ENCODE measurements at places on chromosomes 3 and 15.

DNA sequence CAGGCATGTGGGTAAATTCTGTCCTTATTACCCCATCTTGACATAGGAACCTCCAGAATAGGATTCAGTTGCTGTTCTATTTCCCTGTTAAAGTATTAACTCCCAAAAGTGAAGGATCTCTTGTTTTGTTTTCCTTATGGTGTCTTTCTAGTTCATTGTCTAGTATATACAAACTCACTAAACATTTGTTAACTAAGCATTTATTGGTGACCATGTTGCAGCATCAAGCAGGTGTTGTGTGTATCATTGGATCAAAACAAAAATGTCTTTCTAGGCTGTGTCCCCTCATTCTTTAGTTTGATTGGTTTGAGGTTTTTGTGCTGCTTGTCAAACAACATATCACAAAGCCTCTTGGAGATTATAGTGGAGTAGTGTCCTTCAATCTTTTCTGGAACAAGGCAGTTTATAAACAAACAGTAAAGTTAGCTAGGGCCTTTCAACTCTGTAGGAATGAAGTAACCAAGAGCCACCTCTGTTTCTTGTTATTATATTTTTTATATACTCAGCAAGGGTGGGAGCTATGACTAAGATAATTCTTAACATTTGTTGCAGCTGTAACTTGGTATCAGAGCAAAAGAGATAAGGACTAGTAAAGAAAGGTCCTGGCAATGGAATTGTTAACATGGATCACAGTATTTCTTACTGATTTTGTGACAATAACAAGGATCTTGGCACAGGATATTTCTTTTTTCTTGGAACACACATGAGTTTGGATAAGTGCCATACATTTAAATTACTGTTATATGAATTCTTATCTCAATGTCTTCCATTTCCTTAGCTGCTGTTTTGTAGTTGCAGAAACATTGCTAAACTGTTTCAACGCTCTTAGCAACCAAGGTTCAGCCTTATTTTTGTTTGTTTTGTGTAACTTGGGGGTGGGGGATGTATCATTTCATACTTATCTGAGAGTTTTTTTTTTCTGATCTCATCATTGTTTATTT, 49.3 kb downstream of the TMOD3 start:
- peak; percentile 69 for DNase-seq

DNA sequence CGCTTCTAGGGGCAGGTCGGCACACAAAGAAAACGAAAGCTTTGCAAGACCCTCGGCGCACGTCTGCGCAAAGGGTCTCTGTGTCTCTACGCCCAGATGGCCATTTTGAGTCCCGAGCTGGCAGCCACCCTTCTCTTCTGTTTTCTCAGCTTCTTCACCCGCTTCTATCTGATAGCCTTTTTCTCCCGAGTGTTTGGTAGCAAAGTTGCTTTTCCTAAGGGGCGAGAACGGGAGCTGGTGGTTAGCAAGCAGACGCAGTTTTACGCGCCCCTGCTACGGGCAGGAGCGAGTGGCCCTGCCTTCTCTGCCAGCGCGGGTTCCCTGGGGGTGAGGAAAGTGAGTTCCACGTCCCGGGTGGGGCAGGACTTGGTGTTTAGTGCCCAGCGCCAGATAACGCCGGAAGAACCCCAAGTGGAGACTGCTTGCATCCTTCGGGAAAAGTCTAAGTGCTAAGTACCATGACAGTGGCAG, 2.9 kb upstream of the MKRN2 start:
- DNase-seq, result no peak

GRCh38 chr3:185659942-185660921, 74.1 kb downstream of the SENP2 start:
- DNase-seq, result peak; percentile 80

DNA sequence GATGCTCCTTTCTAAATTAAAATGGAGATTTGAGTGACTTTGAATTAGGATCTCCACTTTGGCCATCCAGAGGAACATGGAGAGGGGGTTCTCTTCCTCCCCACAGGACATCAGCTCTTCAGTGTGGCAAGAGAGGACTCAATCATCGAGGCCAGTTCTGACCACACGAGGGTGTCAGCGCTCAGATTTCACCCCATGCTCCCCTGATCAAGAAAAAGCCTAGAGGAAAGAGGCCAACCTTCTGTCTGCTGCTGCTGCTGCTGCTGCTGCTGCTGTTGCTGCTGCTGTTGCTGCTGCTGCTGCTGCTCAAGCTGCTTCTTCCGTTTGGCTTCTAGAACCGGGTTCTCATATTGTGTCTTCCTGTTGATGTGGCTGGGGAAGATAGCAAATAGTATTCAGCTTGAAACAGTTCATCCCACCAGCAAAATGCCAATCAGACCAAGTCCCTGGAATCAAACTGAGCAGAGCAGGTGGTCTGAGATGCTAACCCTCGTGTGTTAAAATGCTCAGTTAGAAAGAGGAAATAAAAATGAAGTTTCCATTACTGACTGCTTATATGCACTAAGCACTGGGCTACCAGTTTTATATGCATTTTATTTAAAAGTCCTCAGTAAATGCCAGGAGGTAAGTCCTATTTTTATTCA, 599.0 kb downstream of the MAGI1 start:
- DNase-seq, result no peak

DNA sequence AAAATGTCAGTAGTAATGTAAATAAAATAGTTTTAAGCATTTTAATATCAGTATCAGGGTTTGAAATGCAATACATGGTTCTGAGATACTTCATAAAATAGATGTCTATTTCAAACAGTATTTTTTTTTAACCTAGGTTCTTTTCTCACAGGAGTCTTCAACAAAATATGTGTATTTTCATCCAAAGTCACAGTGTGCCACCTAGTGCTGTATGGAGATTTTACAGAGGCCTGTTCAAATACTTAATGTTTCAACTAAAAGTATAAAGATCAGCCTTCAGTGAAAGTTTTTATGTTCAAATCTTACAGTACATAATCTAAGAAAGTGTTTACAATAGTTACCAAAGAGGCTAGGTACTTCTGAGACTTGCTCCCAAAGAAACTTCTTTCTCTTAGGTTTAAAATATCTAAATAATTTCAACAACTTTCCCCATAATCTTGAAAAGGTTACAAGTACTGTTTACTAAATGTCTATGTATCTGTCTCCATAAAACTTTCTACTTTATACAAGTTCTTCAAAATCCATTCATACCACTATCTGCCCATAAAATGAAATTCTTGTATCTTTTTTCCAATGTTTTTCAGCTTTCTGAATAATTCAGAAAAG, 38.3 kb downstream of the SCAPER start:
- DNase-seq, result peak; percentile 61

GRCh38 chr3:104127830-104128229, 1238.9 kb upstream of the ALCAM start:
- DNase-seq, result no peak

DNA sequence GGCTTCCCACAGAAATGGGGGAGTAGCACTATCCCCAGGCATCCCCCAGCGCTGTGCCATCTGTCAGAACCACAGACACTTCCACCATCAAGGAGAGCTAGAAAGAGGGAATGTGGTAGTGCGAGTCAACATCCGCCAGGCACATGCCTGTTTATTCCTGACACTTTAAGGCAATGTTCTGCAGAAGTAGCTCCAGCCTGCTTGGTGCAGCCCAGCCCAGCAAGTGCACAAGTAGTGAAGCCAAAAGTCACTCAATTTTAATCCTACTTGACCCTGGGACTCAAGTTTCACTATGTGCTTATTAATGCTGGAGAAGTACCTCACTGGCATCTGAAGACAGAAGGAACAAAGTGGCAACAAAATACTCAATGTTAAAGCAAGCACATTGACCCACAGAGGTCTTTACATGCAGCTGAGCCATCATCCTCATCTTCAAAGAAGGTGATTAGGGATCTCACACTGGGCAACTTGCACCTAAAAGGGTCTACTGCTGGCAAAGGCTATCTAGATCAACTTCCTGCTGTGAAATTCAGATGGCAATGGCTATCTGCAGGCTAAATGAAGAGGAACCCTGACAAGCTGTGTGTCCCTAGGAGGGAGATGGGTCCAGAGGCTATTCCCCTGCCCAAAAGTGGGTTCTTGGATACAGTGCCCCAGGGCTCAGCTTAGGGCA, 61.4 kb upstream of the CLDN18 start:
- DNase-seq, result no peak

- DNase-seq, result no peak
Measured at GRCh38 chr3:119768668-119769393, 13.1 kb upstream of the NR1I2 start.

DNA sequence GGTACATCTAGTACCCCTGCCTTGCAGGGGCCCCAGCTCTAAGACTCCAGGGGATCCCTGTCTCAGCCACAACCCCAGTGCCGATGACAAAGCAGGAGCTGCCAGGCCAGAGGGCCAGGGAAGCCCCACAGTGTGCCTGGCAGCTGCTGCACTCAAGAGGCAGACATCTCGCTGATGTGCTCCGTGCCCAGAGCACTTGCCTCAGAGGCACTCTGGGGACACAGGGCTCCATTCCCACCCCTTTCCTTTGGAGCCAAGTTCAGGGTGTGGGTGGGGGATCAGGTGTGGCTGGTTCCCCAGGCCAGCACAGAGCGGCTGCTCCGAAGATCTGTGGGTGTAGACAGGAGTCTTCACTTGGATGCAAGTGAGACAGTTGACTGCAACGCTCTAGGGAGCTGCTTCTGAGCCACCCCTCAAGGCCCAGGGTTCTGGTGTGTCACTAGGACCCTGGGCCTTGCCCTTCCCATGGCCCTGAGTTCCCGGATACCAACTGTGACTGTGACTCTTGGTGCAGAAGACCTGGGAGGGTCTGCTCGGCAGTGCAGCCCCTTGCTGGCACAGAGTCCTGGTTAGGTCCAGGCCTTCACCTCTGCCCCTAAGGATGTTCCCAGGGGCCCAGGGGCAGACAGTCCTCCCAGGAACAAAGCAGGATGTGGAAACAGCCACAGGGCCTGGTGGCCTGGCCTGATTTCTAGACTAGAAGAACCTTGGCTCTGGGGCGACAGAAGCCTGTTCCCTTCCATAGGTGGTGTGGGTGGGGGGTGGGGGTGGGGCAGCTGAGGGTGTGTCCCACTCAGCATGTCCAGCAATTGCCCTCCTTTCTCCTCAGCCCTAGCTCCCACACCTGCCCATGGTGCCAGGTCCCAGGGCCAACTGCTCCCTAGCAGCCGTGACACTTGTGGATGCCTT, 2.5 kb downstream of the NT5DC2 start:
- no peak for DNase-seq

DNA sequence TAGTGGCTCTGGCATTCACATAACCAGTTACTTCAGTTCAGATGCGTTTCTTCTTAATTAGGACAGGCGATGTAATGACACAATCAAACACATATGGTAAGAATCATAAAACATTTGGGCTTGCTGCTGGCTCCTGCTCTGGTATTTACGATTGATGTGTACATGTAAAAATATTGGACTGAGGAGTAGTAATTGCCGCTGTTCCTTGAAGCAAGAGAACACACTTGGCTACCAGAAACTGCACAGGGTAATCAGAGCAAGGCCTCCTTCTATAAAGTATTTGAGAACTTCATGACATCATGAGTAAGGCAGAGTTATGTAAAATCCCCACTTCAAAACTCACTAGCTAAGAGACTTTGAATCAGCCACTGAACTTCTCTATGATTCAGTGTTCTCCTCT, 158.1 kb downstream of the SSR3 start:
- DNase-seq, result no peak

- peak; percentile 95 for DNase-seq
Measured at GRCh38 chr3:16606398-16606797, 1.2 kb upstream of the DAZL start.

GRCh38 chr3:160601288-160601687, 35.9 kb upstream of the KPNA4 start:
- no peak for DNase-seq

DNA sequence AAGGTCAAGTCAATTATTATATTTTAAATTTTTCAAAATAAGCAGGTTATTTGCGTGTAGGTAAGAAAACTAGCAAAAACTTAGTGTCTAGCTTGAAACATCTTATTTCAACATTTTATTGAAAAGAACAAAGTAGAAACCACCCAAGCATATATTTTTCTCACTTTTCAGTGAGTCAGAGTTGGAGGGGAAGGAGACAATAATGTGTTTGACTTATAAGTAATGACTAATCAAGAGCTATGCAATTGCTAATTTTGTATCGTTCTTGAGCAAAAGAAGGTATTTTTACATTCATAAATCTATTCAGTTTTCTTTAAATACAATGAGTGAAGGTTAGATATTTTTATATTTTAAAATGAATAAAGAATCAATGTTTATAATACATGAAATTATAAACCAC, 54.4 kb upstream of the P2RY1 start:
- no peak for DNase-seq

- no peak for DNase-seq
Measured at GRCh38 chr15:38878026-38878425, 313.4 kb upstream of the RASGRP1 start.

DNA sequence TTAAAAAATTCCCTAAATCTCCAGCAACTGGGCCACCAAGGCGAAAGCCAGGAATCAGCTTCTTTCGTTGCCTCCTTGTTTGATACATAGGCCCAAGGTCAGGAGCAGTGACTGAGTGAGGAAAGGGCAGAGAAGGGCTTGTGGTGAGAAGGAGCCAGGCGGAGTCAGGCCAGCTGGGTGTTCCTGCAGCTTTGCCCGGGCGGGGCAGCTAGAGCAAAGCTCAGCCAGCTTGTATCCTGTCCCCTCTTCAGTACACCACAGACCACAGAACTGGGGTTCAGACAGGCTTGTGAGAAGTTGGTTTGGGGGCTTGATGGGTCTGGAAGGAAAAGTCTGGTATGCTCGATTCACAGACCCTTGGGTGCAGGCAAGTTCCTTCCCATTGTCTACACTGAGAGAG, 52.6 kb downstream of the CCK start:
- no peak for DNase-seq

DNA sequence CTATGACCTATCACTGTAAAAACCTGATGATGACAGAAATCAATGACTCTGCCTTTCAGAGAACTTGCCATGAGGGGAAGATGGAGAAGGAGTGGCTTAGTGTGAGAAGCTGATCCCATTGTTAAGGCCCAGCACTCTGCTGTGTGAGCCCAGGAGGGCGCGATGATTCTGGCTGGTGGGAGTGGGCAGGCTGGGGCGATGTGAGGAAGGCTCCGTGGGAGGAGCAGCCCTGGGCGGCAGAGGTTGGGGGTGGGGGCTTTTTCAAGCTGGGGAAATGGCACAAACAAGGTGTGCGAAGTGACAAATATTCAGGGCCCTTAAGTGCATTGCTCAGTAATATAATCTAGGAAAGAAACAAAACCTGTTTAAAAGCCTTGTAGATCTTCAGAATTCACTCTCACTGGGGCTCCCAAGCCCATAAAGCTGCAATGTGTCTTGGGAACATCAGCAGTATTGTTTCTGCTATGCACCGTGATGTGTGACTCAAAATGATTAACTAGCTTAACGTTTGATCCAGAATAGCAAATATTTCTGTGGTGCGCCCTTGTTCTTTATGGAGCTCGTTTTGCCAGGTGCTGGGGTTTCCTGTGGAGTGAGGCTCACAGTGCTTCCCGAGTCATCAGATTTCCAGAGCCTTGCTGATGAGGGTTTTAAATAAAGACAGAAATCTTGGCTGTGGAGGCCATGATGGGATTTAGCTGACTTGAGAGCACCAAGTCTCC, 141.0 kb downstream of the CHDH start:
- no peak for DNase-seq

DNA sequence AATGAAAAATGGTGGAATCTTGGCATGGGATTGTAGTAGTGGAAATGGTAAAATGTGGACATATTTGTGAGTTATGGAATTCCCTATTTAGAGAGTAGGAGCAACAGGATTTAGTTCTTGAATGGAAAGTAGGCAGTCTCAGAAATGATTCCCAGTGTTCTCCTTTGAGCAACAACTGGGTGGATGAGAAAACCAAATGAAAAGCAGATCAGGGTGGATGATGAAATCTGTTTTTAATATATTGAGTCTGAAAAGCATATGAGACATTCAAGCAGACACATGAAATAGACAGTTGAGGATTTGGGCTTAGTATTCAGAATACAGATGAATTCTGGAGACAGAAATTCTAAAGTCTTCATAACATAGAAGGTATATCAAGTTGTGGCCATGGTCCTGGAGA, 451.3 kb downstream of the LPP start:
- no peak for DNase-seq

All from trophoblast cell (in vitro differentiated cells and primary cell).